ENCODE measurements at places on chromosomes 7 and 10.

DNA sequence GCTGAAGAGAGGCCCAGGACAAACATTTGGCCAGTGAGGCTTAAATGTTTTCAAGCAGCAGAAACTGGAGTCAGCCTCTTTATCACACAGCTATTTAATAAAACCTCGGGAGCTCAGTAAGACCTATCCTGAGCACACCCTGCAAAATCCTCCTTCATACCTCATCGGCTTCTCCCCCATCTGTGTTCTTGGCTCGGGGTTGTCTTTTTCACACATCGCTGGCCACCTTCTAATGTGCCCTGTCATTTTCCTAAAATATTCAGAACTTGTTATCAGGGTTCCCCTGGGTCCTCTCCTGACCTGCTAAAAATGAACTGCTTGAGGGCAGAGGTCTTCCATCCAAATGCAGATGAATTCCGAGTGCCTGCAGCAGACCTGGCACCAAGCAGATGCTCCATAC, 310.3 kb upstream of the AKR1E2 start:
- DNase-seq: no peak

- DNase-seq: no peak
These were observed at the start of gene NODAL for GRCh38 chr10:70441161-70441894. TSS of gene NODAL (minus strand) at chr10:70441681. CDS start at chr10:70441667, 14 bp downstream.

- DNase-seq: no peak
These were observed 322.0 kb downstream of the AGMO start for GRCh38 chr7:15239801-15240200.

GRCh38 chr10:73333202-73333601, 25.5 kb downstream of the CFAP70 start:
- DNase-seq: no peak
